ENCODE measurements at places on chromosomes 7 and 10. TPM values are rescaled to one million over a fixed set of nuclear protein-coding genes. Genes with fewer than 3 reads are reported as not detected.
A peak's percentile ranks its signal among the peaks of the same experiment; 100 is the strongest.

GRCh38 chr10:11515596-11516430, 95.6 kb downstream of the USP6NL start:
- no peak for DNase-seq
- H3K27me3 ChIP-seq: peaks cover 6% of the 10 kb centered on the region
- H3K4me1 ChIP-seq: peaks cover 17% of the 10 kb centered on the region
- H3K27ac ChIP-seq: peak overlapping the region; percentile 13

Gene NACAD
- total RNA-seq: 0.08 TPM

Gene TMEM229A
- not detected for total RNA-seq

- peaks cover 4% of the 10 kb centered on the region for H3K27me3 ChIP-seq
- peaks cover 23% of the 10 kb centered on the region for H3K4me1 ChIP-seq
- H3K36me3 ChIP-seq: no peaks in the 10 kb centered on the region
Measured at GRCh38 chr10:71880425-71881306, 29.6 kb upstream of the PSAP start.

GRCh38 chr7:39075210-39075609, 97.5 kb downstream of the POU6F2 start:
- no peak overlapping the region for H3K27ac ChIP-seq
- no peak overlapping the region for H3K4me3 ChIP-seq
- H3K27me3 ChIP-seq: no peaks in the 10 kb centered on the region
- no peaks in the 10 kb centered on the region for H3K36me3 ChIP-seq

GRCh38 chr7:66016131-66016461, 34.1 kb upstream of the GUSB start:
- no peaks in the 10 kb centered on the region for H3K4me1 ChIP-seq
- peaks cover 10% of the 10 kb centered on the region for H3K27me3 ChIP-seq
- no peak for DNase-seq
- H3K36me3 ChIP-seq: no peaks in the 10 kb centered on the region
- no peak overlapping the region for H3K27ac ChIP-seq

DNA sequence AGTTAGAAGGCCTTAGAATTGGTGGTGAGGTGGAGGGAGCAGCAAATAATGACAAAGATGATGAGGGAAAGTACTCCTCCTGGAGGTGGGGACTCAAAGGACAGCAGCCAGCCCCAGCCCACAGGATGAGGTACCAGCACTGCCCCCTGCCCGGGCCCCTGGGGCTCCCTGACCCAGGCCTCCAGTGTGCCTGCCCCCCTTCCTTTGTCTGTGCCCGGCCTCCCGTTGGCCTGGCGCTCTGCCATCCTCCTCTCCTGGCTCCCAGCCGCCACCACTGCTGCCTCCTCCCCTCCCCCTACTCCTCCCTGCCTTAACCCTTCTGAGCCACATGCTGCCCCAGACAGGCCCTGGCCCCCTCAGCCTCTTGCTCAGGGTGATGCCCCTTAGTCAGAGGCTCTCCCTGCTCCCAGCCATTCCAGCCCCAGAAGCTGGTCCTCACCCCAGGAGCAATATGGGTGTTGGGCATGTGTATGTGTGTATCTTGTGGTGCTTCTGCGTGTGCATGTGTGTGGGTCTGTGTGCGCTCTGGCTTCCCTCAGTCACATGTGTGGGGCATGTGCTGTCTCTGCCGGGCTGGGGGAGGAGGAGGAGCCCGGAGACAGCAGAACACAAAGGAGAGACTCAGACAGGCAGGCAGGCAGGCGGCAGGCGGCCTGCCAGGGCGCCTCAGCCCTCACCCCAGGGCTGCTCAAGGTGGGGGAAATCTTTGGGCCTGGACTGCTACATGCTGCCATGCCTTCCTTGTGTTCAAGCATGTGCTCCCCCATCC, 2.6 kb downstream of the LDB1 start:
- peaks cover 55% of the 10 kb centered on the region for H3K4me1 ChIP-seq
- H3K4me3 ChIP-seq: peak overlapping the region; percentile 88
- no peaks in the 10 kb centered on the region for H3K27me3 ChIP-seq
- peak overlapping the region; percentile 92 for H3K27ac ChIP-seq

GRCh38 chr10:90075995-90076394, 374.6 kb downstream of the KIF20B start:
- H3K27me3 ChIP-seq: no peaks in the 10 kb centered on the region
- no peaks in the 10 kb centered on the region for H3K4me1 ChIP-seq
- no peak overlapping the region for H3K27ac ChIP-seq
- H3K4me3 ChIP-seq: no peak overlapping the region

Gene INSYN2A
- not detected for total RNA-seq

GRCh38 chr10:11713186-11713743, 28.9 kb upstream of the ECHDC3 start:
- H3K27ac ChIP-seq: no peak overlapping the region
- H3K27me3 ChIP-seq: peaks cover 51% of the 10 kb centered on the region
- no peak for DNase-seq
- peaks cover 23% of the 10 kb centered on the region for H3K4me1 ChIP-seq

GRCh38 chr10:52351914-52352330, 37.8 kb downstream of the DKK1 start:
- H3K27me3 ChIP-seq: no peaks in the 10 kb centered on the region
- no peak overlapping the region for H3K4me3 ChIP-seq
- H3K4me1 ChIP-seq: no peaks in the 10 kb centered on the region
- H3K27ac ChIP-seq: no peak overlapping the region
- H3K36me3 ChIP-seq: no peaks in the 10 kb centered on the region

Gene WIPF3
- total RNA-seq: not detected

DNA sequence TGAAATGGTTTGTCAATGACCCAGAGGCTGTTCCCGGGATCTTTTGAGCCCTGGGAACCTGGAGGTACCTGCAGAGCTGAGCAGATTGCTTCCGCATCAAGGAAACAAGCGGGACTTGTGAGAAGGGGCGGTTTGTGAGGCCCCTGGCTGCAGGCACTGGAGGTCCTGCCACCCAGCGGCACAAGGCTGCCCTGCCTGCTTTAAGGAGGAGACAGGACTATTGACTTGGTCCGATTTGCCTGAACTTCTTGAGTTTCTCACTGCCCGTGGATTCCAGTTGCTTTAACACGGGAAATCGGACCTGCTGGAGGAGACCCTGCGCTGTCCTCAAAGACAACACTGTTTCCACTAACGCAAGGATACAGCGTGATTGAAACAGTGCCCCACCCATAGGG, 130.1 kb downstream of the DNAJB6 start:
- no peak overlapping the region for H3K27ac ChIP-seq
- H3K36me3 ChIP-seq: peaks cover 3% of the 10 kb centered on the region
- no peak overlapping the region for H3K4me3 ChIP-seq
- no peak for DNase-seq
- peaks cover 17% of the 10 kb centered on the region for H3K4me1 ChIP-seq
